ENCODE measurements at places on chromosomes 2 and 18.

- DNase-seq = no peak
These were observed 149.2 kb downstream of the ABCA12 start for GRCh38 chr2:214989187-214989586.

DNA sequence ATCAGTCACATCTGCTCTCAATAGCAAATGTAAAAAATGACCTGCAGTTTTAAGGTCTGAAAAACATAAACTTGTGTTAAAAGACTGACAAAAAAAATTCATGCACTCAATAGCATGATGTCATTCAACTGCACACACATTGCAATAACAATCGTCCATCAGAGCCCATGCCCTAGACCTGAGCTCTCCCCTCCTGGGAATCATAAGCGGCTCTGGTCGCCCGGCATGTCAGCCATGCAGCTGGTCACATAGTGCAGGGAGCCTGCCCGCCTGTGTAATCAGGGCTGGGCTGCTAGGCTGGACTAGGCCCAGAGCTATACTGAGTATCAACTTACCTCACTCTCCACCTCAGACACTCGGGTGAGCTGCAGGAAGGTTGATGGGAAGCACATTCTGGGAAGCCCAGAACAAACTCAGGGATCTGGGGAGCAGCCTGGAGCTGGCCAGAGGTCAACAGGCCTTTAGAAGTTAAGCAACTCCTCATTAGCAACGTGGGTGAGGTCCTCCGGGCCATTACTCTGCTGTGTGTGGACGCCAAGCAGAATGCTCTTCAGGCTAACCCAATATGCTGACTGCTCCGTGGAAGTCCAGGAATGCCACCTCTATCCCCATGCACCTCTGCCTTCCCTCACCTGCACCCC lies 165.5 kb downstream of the TTC32 start:
- no peak for DNase-seq

GRCh38 chr2:218645126-218645525 lies 14.3 kb downstream of the ZNF142 start:
- DNase-seq = no peak

- no peak for DNase-seq
These were observed 73.1 kb downstream of the ACKR3 start for GRCh38 chr2:236642584-236643291.

GRCh38 chr2:191638079-191638801 lies 39.7 kb upstream of the NABP1 start:
- no peak for DNase-seq

GRCh38 chr2:71897836-71898235 lies 249.8 kb downstream of the CYP26B1 start:
- DNase-seq = no peak

GRCh38 chr18:21897811-21898210 lies 157.2 kb downstream of the MIB1 start:
- no peak for DNase-seq

DNA sequence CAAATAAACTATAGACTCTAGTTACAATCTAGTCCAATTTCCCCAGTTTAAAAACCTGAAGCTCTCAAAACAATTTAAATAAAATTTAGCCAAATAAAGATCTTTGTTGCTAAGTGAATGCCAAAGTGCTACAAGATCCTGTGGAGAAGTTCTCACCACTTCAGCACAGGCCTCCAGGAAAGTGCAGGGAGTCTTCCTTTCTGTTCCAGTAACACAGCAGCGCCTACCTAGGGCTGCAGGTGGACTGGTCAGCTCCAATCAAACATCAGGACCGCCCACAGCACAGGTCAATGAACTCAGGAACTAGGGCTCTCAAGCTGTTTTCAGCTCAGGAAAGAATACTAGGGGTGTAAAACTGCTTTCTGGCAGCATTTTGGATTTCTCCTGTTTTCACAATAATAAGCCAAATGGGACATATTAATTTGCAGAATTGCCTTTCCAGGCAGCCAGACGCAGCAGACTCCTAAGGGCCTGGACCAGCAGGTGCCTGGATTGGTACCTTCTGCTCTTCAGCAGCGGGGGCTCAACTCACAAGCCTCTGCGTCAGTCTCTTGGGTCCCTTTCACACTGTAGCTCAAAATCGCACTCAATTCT lies 1.5 kb downstream of the FAM110C start:
- DNase-seq = no peak

GRCh38 chr2:205633994-205634393 lies 48.3 kb upstream of the NRP2 start:
- DNase-seq = no peak
